ENCODE measurements at places on chromosomes 2 and 18. TPM values are rescaled to one million over a fixed set of nuclear protein-coding genes. Genes with fewer than 3 reads are reported as not detected.

Gene CLK1
- total RNA-seq = 99.5 TPM

DNA sequence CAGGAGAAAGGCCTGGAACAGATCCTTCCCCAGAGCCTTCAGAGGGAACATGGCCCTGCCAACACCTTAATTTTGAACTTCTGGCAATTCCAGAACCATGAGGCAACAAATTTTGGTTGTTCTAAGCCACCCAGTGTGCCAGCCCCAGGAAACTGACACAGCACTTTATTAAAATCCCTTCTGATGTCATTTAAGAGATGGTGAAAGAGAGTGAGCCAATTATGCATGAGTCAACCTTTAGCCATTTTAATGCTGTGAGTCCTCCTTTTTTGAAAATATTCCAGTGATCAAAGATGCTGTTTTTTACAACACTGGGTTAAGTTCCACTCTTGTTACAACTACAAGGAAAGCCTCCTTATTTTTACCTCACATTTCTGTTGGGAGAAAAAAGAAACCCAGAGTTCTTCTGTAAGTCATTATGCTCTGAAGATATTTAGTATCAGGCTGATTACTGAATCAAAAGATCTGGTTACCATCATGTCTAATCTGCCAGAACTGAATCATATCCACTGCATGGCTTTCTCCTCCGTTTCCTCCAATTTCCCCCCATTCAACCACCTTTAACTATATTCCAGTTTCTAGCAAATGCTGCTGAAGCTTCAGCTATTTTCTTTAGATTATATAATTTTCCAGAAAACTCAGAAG lies 235.4 kb downstream of the TXNL1 start:
- peaks cover 11% of the 10 kb centered on the region for H3K4me1 ChIP-seq
- H3K4me3 ChIP-seq = peak overlapping the region; percentile 17
- no peaks in the 10 kb centered on the region for H3K27me3 ChIP-seq

DNA sequence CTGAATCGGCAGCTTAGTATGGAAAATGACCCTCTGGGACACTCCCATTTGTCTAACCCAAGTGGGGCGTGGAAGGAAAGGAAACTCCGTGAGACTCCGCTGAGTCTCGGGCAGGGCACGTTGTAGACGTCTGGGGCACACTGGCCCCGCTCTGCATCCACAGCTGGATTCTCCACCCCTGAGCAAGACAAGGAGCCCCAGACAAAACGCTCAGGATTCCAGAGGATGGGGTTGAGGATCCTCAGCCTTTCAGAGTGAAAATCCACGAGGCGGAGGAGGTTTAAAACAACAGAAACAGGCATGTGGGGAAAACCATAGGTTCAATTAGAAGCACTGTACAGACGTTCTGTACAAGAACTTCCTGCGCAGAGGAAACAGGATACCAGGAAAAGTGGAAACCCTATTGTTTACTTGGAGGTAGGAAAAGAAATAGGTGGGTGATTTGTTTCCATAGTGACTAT lies 124.9 kb upstream of the ZNF236 start:
- no peak overlapping the region for H3K4me3 ChIP-seq
- no peaks in the 10 kb centered on the region for H3K4me1 ChIP-seq
- no peak overlapping the region for H3K27ac ChIP-seq
- no peaks in the 10 kb centered on the region for H3K27me3 ChIP-seq
- no peaks in the 10 kb centered on the region for H3K36me3 ChIP-seq

Gene CNDP1
- total RNA-seq = not detected

DNA sequence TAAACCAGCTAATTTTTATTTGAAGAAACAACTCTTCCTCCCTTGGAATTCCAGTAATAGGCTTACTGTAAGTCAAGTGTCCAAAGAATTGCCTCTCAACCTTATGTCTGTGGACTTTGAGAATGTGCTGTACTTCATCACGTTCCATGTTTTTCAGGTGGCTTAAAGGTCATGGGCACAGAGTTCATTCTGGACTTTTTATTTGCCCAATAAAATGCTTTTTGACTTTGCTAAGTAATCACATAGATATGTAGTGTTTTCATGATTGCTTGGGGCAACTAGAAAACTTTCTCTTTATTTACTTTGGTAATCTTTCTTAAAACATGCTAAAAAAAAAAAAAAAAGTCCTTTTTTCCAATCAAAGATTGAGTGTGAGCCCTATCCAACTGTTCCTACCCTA lies 10.4 kb upstream of the DNAH7 start:
- no peaks in the 10 kb centered on the region for H3K27me3 ChIP-seq
- H3K27ac ChIP-seq = peak overlapping the region; percentile 32
- DNase-seq = no peak
- no peaks in the 10 kb centered on the region for H3K36me3 ChIP-seq

DNA sequence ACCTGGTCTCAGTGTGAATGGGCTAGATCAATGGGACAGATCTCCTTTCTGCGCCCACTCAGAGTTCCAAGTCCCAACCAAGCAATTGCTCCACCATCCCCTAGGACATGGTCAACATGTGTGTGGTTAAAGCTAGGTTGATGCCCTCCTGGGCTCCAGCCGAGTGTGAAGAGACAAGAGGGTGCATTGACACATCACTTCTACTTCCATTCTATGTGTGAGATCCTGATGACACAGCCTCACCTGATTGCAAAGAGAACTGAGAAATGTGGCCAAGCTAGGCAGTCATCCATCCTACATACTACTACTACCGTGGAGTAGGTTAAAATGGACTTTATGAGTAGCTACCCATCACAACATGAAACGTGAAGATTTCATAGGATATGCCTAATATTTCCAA lies 106.8 kb downstream of the NCKAP5 start:
- H3K27me3 ChIP-seq = no peaks in the 10 kb centered on the region
- no peaks in the 10 kb centered on the region for H3K36me3 ChIP-seq
- H3K4me3 ChIP-seq = no peak overlapping the region
- no peak overlapping the region for H3K27ac ChIP-seq

- no peaks in the 10 kb centered on the region for H3K27me3 ChIP-seq
- no peak overlapping the region for H3K4me3 ChIP-seq
- no peak overlapping the region for H3K27ac ChIP-seq
- H3K4me1 ChIP-seq = no peaks in the 10 kb centered on the region
These were observed 57.0 kb downstream of the CD28 start for GRCh38 chr2:203763241-203763937.
